ENCODE measurements at places on chromosomes 7 and 10. TPM values are rescaled to one million over a fixed set of nuclear protein-coding genes. Genes with fewer than 3 reads are reported as not detected.

GRCh38 chr7:30788640-30789333 lies 17.6 kb downstream of the MINDY4 start:
- DNase-seq, result no peak

DNA sequence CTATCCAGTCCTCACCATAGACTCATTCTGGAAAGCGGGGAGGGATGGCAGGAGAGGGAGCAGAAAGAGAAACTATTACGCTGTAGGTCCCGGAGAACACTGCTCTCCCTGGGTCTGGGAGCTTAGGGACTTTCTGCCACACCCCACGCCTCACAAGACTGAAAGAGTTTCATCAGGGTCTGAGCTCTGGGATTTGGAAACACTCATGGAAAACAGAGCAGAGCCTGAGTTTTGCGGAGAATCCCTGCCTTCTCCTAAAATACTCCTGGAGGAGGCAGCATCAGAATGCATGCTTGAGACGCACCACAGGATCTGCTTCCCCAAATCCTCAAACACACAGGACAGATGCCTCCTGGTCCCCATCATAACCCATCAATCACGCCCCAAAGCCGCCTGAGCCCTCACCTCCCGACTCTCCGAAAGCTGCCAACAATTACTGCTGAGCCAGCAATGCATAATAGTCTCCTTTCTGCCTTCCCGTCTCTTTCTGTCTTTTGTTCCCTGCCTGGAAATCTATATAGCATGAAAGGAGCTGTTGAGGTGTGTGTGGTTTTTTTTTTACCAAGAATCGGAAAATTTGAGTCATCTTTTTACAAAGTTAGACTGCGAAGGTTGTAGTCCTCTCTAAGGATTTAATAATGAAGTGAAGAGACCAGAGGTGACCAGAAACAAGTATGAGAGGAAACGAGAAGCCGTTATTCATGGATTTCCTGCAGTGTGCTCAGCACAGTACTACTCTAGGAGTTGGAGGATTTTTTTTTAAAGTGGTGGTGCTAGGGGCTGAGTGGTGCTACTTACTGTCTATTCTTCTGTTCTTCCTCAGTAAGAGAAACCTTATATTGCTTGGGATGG lies 37.7 kb downstream of the ASB13 start:
- no peak for DNase-seq

DNA sequence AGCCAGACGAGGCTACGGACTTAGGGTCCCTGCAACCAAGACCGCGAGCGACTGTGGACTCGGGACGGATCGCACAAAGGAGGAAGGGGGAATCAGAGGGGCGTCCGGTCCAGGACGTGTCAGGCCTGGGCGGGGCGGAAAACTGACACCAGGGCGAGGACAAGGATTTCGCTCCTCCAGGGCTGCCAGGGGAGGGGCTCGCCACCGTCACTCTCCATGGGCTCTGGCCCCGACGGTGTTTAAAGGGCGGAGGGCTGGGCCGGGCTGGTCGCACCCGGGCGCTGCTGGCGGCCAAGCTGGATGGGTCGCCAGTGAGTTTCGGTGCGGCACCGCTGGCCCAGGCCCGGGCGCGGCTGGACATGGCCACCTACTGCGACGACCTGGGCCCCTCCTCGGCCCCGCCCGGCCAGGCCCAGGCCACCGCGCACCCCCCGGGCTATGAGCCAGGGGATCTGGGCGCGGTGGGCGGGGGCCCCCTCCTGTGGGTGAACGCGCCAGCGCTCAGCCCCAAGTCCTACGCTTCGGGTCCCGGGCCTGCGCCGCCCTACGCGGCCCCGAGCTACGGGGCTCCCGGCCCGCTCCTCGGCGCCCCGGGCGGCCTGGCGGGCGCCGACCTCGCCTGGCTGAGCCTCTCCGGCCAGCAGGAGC lies at the start of gene FOXI2:
TSS of gene FOXI2 (plus strand) at position 271 of the 648 bp plus-strand sequence. CDS start at position 360, 89 bp downstream.
- no peak for DNase-seq

DNA sequence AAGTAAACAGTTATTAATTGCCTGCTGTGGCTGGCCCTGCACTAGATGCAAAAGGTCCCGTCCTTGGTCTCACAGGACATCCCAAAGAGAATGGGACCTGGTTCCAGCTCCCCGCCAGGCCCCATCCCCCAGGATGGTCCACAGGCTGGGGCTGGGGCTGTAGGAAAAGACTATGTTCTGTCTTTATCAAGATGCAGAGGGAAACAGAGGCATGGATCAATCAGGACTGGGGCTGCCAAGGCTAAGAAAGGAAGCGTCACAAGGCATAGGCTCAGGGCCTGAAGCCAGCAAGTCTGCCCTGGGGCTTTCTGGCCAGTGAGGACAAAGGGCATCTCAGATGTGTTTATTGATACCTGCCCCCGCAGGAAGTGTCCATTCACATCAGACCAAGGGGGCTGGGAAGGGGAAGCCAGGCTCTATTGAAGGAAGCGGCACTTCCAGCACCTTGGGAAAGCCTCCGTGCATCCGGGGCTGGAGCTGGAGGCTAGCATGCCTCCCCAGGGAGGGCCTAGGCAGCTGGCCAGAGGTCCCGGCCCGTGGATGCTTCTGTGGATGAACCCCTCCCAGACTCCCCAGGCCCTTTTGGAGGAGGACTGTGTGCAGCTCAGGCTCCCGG lies 5.8 kb downstream of the VSIR start:
- no peak for DNase-seq

DNA sequence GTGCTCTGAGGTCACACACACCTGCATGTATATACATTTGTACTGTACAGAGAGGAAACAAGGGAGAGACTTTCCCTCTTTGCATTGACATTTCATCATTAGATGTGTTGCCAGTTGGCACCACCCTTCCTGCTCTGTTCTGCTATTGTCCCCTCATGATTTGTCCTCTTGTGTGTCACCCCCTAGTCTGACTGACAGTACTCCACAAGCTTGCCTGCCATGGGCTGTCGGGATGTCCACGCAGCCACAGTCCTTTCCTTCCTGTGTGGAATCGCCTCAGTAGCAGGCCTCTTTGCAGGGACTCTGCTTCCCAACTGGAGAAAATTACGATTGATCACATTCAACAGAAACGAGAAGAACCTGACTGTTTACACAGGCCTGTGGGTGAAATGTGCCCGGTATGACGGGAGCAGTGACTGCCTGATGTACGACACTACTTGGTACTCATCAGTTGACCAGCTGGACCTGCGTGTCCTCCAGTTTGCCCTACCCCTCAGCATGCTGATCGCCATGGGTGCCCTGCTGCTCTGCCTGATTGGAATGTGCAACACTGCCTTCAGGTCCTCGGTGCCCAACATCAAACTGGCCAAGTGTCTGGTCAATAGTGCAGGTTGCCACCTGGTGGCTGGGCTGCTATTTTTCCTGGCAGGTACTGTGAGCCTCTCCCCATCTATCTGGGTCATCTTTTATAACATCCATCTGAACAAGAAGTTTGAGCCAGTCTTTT lies 9.4 kb downstream of the CLDN12 start:
- no peak for DNase-seq

LRRN3 gene
- not detected for total RNA-seq

DNA sequence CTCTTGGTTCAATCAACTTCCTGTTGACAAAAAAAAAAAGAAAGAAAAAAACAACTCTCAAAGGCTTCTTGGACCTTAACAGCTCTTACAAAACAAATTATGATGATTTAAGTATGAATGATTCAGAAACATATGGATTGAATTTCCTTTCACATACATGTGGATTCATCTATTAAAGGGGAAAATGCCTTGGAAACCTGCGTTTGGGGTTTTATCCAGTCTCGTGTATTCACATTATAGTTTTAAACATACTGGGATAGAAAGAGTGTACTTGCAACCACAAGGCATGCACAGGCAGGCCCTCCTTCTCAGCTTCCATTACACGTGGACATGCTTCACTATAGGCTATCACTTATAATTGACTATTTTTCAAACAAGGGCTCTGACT lies 286.7 kb downstream of the INHBA start:
- no peak for DNase-seq

CDK1 gene
- 9.9 TPM for total RNA-seq

GRCh38 chr10:4370376-4370775 lies 455.6 kb upstream of the AKR1E2 start:
- DNase-seq, result no peak
